NCI-H1417 treated with DMSO at 0.1 percent for 48 hours (cell line): ENCODE measurements at places on chromosomes 4 and X.

DNA sequence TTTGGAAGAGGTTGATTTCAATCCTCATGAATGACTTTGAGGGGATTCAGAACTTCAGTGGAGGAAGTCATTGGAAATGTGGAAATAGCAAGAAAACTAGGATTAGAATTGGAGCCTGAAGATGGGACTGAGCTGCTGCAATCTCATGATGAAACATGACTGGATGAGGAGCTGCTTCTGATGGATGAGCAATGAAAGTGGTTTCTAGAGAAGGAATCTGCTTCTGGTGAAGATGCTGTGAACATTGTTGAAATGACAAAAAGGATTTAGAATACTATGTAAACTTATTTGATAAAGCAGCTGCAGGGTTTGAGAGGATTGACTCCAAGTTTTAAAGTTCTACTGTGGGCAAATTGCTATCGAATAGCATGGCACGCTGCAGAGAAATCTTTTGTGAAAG, 27.1 kb downstream of the EVC start:
- DNase-seq: no peak

DNA sequence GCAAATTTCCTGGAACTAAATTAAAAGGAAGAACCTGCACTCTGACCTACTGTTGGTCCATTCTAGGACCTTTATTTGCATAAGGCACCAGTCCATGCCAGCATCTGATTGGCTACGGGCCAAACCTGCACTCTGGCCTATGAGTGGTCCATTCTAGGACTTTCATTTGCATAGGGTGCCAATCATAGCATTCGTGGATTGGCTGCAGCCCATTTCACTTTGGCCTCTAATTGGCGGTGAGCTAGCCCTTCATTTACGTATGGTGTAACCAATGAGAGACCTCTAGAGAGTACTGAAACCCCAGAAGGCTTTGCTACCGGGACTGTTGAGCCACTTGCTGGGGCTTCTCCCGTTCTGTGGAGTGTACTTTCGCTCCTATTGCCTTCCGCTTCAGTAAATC, 6.1 kb upstream of the RNF175 start:
- DNase-seq: no peak

- DNase-seq: no peak
Measured at GRCh38 chr4:20378181-20378580, 126.5 kb downstream of the SLIT2 start.

DNA sequence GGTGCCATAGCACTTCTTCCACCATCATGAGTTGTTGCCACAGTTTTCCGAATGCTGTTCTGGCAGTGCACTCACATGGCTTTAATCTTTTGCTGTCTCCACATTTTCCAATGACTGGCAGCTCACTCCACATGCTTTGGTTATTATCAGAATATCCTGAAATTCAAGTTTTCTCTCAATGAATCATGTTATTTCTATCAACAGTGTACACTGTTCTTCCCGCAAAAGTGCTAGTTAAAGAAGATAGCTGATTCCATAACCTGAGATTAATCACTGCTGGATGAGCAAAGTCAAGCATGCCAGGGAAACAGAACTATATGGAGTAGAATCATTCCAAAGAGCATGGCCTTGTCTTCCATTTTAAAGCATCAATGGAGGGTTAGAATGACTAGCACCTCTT, 14.6 kb upstream of the IL13RA2 start:
- no peak for DNase-seq

DNA sequence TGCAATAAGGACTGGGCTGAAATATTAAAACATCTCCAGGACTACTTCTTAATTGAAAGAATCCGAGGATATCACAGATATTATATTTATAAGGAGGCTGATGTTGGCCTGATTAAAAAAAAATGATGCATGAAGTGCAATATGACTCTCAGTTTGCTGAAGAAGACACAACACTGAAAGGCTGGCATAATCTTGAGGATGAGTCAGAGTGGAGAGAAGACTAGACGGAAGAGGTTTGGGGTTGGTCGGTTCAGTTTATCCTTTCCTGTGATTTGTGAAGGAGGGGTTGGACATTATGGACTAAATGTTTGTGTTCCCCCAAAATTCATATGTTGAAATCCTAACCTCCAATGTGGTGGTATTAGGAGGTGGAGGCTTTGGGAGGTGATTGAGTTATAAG, 170.3 kb downstream of the CORIN start:
- DNase-seq: no peak

GRCh38 chr4:74157154-74157553, 764 bp upstream of the MTHFD2L start:
- no peak for DNase-seq

DNA sequence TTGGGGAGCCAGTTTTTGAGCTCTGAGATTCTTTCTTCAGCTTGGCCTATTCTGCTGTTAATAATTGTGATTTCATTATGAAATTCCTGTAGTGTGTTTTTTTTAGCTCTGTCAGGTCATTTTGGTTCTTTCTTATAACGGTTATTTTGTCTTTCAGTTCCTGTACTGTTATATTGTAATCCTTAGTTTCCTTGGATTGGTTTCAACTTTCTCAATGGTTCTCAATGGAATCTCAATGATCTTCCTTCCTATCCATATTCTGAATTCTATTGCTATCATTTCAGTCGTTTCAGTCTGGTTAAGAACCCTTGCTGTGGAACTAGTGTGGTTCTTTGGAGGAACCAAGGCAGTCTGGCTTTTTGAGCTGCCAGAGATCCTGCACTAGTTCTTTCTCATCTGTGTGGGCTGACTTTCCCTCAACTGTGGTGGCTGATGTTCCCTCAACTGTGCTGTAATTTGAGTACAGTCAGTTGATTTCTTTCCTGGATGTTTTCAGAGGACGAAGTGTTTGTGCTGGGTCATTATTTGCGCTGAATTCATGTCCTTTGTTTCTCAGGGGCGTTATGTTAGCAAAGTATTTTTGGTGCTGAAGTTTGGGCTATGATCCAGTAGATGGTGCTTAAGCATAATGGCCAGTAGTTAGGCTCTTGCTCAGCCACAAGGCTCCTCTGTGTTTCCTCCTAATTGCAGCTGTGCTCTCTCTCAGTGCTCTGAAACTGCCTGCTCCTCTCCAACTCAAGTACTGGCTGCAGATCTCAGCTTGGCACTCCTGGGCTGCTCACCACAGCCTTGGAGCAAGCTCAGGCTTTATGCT, 27.5 kb downstream of the ENPEP start:
- no peak for DNase-seq

GRCh38 chr4:98474408-98474844, 184.0 kb downstream of the TSPAN5 start:
- DNase-seq: no peak

GRCh38 chr4:35025152-35025834, 1219.0 kb downstream of the ARAP2 start:
- no peak for DNase-seq
